ENCODE measurements at places on chromosomes 1 and 21.

GRCh38 chr1:90133133-90133532 lies 138.2 kb downstream of the ZNF326 start:
- DNase-seq, result peak; percentile 77

GRCh38 chr1:66231681-66232463 lies 302.1 kb upstream of the SGIP1 start:
- no peak for DNase-seq

GRCh38 chr1:185284116-185284515 lies 32.9 kb downstream of the IVNS1ABP start:
- DNase-seq, result no peak

GRCh38 chr1:62462370-62462769 lies 25.5 kb downstream of the USP1 start:
- DNase-seq, result no peak

DNA sequence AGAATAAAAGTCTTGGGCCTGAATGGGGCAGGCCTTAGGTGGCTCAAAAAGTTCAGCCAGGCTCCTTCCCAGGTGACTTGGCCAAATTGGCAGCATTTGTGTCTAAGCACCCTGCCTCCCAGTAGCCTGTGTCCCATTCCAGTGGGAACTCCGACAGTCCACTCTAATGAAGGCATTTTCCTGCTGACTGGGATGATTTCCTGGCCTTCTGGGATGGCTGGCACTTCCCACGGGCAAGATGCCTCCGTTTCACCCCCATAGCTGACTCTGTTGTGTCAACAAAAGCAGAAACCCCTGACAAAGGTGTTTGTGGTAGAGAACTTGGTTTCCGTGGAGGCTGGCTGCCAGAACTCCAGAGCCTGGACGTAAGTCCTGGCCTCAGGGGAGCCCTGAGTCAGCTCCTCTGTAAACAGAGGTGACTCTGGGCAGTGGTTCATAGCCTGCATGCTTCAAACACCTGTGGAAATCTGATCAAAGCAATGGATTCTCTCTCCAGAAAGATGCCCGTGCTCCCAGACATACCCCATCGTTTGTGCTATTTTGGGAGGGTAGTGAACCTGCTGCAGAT lies 36.6 kb downstream of the WNT3A start:
- peak; percentile 99 for DNase-seq

DNA sequence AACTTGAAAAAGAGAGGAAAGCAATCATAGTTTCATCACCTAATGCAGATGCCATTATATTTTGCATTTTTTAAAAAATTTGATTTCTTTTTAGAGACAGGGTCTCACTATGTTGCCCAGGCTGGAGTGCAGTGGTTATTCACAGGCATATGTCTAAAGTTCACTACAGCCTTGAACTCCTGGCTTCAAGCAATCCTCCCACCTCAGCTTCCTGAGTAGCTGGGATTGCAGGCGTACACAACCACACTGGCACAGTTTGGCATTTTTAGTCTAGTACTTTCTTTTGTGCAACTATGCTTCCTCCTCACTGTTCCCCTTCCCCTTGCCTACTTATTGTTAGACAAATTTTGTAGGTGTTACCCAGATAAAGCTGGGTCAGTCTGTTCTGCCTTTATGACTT lies 18.0 kb downstream of the RHOU start:
- DNase-seq, result no peak

GRCh38 chr1:7886405-7886745 lies 33.5 kb upstream of the UTS2 start:
- peak; percentile 63 for DNase-seq

DNA sequence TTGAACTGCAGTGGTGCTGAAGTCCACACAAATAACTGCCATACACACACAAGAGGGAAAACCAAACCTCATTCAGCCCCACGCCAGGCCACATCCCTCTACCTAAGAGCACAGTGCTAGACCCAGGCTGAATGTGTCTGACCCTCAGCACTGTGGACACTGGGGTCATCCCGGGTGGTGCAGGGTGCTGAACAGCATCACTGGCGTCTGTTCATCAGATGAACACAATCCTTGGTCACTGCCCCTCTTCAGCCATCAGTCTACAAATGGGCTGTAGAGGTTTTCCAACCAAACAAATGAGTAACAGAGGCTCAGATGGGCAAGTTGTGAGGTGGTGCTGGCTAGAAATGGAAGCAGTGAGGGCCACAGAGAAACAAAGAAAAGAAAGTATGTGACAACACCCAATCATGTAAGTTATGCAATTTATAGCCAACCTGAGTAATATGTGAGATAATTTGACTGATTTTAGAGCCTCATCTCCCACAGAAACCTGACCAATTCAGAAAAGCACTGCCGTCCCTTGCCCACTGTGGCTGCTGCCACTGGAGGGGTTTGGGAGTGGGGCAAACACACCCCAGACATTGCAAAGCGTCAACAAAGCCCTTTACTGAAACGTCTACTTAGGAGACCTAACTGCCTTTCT lies 27.9 kb downstream of the GNB1 start:
- DNase-seq, result no peak

GRCh38 chr1:52238474-52238873 lies 96.6 kb downstream of the ZFYVE9 start:
- peak; percentile 28 for DNase-seq

GRCh38 chr1:221074332-221074731 lies 195.1 kb downstream of the HLX start:
- peak; percentile 66 for DNase-seq

DNA sequence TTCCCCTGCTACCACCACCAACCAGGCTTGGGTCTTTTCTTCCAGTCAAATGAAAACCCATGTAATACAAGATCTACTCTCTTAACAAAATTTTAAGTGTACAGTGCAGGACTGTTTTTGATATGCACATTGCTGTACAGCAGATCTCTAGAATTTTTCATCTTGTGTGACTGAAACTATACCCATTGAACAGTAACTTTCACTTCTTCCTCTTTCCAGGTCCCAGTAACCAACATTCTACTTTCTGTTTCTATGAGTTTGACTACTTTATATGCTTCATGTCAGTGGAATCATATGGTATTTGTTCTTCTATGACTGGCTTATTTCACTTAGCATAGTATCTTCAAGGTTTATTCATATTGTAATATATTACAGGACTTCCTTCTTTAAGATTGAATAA lies 45.3 kb upstream of the PLPPR4 start:
- no peak for DNase-seq

DNA sequence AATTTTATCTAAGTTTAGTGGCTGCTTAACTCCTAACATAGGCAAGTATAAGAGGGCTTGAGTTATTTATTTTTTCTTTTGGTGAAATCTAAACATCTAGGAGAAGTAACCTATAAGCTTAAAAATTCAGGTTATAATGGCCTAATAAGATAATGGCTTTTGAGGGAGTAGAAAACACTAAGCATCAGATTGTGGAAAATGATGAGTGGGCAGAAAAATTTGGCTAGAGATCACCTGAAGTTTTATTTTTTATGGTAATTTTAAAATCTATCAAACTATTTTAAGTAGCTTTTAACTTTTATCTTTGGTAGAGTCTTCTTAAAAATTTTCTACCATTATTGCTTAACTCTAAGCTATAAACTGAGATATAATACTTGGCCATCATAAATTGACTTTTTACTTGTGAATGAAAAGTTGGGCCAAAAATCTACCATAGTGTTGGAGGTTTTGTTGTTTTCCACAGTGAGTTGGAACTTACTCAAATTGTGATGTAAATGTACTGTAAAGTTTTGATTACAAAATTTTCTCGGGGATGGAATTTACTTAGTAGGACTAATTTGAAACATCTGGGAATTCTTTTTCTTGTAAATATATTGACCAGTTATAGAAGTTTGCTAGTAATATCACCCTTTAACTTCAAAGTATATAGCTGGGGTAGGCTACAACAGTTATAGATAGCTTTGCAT lies 63.9 kb downstream of the USP25 start:
- no peak for DNase-seq

- no peak for DNase-seq
These were observed 66.3 kb upstream of the PRDX6 start for GRCh38 chr1:173410794-173411236.

GRCh38 chr1:183873642-183874041 lies 68.7 kb downstream of the RGL1 start:
- no peak for DNase-seq

DNA sequence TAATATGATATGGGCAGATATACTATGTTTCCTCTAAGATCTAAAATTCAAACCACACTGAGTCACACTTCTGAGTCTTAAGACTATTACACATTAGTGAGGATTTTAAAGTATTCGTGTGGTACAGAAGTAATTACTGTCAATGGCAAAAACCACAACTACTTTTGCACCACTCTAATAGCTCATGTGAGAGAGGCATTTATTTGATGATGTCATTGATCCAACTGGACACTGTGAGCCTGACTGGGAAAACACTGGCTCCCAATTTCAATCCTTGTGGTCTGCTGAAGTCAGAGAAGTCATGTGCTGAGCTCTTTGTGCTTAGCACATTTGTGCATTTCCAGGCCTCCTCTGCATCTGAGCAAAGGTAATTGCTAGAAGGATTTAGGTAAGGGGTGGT lies 377.8 kb downstream of the USH2A start:
- DNase-seq, result peak; percentile 18

DNA sequence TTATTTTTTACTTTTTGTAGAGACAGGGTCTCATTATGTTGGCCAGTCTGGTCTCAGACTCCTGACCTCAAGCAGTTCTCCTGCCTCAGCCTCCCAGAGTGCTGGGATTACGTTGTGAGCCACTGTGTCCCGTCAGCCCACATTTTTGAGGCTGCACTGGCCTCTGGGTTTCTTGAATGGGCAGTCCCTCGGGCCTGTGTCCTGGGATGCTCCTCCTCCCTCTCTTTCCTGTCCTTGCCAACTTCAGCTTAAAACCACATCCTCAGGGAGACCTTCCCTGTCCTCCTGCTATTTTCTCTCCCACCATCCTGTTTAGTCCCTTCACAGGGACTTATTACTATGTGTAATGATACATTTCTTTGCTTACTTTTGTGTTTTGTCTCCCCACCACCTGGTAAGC lies 31.4 kb upstream of the LYST start:
- no peak for DNase-seq

DNA sequence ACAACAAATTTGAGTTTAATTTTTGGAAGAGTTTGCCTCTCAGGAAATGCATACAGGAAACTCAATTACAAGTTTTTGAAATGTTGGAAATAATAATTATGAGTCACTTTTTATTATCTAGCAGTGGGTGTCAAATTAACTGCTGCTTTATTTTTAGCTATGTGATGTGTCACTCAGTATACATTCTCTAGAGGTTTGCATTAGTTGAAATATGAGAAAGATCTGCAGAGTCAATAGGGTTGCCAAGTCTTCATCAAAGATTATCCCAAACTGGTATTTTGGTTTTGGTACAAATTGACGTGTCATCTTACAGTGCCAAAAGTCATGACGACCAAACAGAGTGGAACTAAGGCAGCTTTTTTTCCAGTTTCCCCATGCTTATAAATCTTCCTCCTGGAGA lies 54.3 kb upstream of the DIPK1A start:
- peak; percentile 53 for DNase-seq

- DNase-seq, result no peak
These were observed 73.8 kb upstream of the S1PR1 start for GRCh38 chr1:101162736-101163735.

DNA sequence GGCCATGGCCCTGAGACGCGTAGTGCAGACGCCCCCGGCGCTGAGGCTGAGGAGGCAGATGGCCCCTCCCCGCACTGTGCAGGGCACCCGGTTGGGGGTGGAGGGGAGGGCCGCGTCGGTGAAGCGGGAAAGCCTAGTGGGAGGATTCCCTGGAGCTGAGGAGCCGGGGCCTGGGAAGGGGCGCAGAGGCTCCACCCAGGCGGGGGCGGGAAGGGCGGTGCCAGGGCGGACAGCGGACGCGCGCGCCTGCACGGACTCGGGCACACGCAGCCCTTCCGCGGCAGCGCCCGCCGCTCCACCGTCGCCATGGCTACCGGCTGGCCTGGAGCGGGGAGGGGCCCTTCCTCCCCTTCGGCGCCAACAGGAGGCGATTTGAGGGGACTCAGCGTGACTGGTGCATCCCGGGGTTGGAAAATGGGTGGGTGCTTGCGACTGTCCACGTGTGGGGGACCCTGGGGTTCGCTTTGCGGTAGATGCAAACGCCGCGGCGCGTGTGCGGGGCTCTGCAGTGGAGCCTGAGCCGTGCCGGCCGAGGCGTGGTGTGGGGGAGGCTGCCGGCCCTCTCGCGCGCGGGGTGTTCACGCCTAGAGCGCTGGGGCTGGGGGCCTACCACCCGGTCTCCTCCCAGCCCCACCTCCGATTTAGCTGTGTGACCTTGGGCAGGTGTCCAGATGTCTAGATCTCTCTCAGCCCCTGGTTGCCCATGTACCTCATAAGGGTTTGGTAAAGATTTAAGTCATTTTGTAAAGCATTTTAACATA lies 35.1 kb downstream of the PTPRF start:
- DNase-seq, result no peak

- no peak for DNase-seq
These were observed 990.0 kb downstream of the KCNT2 start for GRCh38 chr1:195618287-195618686.

DNA sequence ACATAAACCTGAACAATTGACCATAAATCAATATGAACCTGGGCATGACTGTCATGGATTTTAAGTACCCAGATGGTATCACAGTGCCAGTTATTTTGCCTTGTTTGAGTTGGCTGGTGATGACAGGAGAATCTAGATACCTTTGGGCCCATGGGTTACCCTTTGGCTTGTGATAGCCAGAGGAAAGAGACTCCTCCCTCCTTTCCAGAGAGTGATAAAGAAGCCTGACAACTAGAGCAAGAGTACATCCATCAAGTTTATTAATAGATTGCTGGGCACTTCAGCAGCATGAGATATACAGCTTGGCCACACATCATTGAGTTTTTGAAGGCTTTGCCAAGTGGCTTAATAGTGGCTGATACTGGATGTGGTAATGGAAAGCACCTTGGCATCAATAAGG lies 6.6 kb upstream of the FMO3 start:
- no peak for DNase-seq

- DNase-seq, result no peak
These were observed 26.5 kb upstream of the SAMD11 start for GRCh38 chr1:897226-897625.

GRCh38 chr1:64484651-64485050 lies 14.7 kb downstream of the CACHD1 start:
- no peak for DNase-seq

DNA sequence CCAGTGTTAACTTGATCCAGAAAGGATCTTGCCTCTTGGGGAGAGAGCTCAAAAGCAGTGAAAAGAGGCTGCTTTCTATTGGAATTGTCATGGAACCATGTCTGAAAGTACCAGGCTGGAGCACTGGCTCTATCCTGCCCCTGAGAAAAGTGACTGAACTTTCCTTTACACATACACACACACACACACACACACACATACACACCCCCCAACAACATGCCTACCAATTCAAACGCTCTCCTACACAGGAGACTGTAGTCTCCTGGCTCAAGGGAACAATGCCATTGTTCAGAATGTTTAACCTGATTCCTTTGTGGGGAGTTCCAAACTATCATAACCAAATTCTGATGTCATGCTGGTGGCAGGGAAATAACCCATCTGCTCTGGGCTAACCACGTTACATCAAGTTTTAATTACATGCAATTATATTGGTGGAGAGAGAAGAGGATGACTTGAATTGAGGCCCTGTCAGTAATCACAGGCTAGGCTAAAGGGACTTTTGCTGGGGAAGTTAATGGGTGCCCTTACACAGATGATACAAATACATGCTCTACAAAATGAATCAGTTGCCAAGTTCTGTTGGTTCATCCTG lies 52.3 kb upstream of the DUSP10 start:
- no peak for DNase-seq

- peak; percentile 58 for DNase-seq
These were observed 75.7 kb upstream of the F3 start for GRCh38 chr1:94617134-94617805.

GRCh38 chr1:199279872-199280645 lies 641.2 kb downstream of the PTPRC start:
- DNase-seq, result no peak
